ENCODE measurements at places on chromosomes 12 and 14.

DNA sequence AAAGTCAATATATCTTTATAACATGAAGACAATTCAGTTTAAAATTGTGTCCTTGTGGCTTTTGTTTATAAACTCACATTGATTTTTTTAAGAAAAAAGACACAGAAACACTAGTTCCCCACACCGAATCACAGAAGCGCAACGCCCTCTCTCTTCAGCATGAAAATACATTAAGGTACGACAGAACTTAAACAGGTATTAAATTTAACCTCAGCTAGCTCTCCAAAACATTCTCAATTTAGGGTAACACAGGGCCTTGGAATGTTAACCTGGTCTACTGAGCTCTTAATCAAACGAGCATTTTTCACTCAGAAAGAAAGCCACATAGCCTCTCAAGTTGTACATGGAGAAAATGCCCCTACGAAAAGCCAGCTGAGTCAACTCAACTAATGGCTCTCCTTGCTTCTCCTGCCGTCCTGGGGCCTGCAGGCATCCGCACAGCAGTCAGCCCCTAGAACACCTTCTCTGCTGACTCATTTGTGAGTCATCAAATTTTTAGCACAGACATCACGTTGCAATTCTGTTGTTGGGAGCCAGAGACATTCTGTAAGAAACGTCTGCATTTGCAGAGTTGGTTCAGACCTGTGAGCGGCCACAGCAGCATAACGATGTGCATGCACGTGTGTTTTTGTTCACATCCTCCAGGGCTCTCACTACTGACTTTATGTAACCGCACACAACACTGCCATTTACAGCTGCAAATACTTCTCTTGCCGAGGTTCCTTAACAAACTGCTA, 141.6 kb downstream of the ITPR2 start:
- DNase-seq: no peak

- DNase-seq: no peak
These were observed 48.4 kb upstream of the FOS start for GRCh38 chr14:75230140-75230792.

DNA sequence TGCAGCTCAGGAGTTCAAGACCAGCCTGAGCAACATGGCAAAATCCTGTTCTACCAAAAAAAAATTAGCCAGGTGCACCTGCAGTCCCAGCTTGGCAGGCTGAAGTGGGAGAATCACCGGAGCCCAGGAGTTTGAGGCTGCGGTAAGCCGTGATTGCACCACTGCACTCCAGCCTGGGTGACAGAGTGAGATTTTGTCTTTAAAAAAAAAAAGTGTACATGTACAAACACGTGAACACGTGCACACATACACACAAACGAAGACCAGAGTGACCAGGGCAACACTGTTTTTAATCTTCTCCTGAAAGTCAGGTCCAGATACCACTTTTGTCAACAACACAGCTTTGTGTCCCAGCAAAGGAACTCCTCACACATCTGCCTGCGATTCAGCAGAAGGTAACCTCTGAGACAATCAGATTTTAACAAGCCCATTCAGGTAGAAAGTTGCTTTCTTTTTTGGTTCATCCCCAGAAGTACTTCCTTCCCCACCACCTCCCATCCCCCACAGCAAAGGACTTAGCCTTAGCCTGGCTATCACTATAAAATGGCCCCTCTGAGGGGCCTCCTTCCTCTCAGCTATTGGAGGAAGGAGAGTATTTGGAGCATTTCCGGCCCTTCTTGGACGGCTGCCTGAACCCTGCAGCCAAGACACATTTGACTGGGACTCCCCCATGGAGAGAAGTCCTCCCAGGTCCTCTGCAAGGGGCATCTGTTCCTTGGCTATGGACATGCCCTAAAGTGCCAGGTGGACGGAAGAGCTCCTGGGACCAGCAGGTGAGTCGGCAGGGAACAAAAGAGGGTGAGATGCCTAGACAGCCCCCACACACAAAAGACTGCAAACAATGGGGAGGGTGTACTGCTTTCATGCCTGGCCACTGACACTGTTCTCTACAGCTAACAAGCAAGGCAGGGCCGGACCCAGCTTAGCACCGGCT, 9.8 kb downstream of the CTDSP2 start:
- DNase-seq: no peak

DNA sequence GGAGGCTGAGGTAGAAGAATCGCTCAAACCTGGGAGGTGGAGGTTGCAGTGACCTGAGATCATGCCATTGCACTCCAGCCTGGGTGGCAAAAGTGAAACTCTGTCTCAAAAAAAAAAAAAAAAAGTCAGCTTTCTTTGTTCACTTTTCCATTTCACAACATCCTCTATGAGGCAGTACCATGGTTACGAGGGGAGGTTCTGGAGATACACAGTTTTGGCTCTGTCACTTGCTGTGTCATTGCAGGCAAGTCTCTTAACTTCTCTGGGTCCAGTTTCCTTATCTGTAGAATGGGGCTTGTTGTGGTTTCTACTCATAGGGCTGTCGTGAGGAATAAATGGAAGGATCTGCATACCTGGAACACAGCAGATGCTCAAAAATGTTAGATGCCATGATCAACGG, 75.6 kb upstream of the SLC24A4 start:
- no peak for DNase-seq

DNA sequence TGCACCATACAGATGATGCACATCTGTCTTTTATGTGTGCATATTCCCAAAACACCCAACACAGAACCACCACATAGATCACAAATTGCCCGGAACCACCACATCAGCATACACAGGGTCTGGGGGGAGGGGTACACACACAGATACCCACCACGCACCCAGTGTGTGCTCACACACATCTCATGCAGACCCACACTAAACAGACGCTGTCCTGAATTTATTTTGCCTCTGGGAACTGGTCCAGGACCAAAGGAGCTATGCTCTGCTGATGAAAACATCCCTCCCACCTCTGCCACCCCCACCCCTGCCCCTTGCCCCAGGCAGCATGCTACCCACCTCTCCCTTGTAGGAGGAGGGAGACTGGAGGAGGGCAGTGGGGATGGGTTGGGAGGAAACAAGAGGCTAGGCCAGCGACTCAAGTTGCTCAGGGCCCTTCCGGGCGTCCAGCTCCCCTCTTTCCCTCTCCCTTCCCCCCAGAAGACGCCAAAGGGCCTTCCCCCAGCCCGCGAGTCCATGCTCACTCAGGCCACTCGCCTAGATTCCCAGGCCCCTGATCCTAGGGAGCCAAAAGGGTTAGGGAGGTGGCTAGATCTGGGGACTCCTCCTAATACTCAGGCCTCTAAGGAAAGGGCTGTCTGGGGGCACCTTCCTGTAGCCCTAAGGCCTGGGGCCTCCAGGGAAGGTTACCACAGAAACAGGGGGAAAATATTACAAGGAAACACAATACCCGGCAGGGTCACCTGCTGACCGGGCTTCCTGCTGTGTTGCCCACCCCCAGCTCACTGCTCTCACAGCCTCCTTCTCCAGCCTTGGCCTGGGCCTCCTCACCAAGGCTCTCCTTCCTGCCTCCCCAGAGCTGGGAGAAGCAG, 3.1 kb downstream of the HDAC7 start:
- no peak for DNase-seq

DNA sequence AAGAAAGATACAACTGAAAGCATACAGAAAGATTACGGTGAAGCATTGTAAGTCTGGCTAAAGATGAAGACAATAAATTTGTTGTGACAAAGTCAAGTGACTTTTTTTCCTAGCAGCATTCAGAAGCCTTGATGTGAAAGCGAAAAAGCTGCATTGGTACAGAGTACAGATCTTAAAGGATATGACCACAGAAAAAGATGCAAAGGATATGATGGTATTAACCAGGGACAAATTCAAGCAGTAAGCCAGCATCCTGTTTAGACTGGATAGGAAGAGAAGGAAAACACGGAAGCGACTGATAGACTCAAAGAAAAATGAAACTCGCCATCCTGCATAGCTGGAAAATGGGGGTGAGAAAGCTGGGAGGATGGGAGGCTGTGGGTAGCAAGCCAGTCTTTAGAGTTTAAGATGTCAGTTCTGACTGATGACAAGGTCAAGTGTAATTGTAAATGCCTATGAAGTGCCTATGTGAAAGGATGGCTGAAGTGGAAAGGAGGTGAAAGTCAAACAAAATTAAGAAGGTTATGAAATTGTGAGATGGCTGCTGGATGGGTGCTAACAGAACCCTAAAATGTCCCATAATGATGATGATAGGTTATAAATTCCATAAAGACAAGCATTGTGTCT, 92.4 kb downstream of the PHLDA1 start:
- DNase-seq: no peak

GRCh38 chr12:88035907-88036289, 6.7 kb upstream of the C12orf50 start:
- no peak for DNase-seq

GRCh38 chr12:66061557-66062289, 68.8 kb downstream of the LLPH start:
- no peak for DNase-seq

DNA sequence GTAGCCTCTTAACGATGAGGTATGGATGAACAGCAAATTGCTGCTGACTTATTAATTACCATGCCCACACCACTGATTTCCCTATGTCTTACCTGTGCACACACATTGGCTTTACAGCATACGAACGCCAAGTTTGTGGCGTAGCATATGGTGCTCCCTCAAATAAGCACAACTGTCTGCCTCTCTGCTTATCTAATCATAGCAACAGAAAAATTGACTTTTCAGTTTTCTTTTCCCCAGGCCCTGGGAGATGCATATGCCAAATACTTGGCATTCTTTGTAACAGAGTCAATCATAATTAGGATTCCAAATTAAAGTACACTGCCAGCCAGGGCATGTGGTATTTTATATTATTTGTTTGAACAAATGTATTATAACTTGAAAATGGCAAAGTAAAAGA, 625.5 kb downstream of the DIO2 start:
- DNase-seq: no peak

- no peak for DNase-seq
These were observed 114.3 kb upstream of the PDZRN4 start for GRCh38 chr12:41073633-41074472.

DNA sequence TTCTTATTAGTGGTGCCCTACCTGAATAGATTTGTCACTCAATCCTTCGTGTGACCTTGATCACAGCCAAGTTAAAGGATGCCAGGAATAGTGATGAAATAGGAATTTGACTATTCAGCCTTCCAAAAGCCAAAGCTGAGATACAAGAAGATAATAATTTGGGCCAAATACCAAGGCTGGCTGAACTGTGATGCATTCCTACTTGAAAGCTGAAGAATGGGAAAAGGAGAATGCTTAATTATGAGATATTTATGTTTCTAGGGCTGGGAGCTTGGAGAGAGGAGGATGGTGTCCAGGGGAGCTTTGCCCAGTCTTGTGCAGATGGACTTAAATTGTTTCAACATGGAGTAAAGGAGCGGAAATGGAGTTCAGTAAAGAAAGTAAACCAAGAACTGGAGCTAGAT, 5.2 kb downstream of the RNASE7 start:
- no peak for DNase-seq

GRCh38 chr12:24840046-24840800, 108.7 kb downstream of the BCAT1 start:
- no peak for DNase-seq
